ENCODE measurements at places on chromosomes 4 and X.

GRCh38 chrX:67094061-67094460, 449.8 kb upstream of the AR start:
- no peak for DNase-seq

DNA sequence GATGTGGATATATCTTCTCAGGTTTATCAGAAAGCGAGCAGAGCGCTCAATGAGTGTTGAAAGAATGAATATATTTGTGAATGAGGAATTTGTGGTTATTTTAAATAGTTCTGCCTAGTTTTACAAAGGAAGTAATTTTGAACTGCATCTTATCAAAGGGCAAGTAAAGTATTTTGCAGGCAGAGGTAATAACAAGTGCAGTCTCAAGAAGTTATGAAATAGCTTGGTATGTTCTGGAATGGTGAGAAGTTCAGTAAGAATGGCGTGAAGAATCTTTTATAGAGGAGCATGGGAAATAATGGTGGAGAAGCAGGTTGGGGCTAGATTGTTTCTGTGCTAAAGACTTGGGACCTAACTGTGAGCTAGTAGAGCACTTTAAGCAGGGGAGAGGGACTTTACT, 10.9 kb downstream of the TMA16 start:
- no peak for DNase-seq

DNA sequence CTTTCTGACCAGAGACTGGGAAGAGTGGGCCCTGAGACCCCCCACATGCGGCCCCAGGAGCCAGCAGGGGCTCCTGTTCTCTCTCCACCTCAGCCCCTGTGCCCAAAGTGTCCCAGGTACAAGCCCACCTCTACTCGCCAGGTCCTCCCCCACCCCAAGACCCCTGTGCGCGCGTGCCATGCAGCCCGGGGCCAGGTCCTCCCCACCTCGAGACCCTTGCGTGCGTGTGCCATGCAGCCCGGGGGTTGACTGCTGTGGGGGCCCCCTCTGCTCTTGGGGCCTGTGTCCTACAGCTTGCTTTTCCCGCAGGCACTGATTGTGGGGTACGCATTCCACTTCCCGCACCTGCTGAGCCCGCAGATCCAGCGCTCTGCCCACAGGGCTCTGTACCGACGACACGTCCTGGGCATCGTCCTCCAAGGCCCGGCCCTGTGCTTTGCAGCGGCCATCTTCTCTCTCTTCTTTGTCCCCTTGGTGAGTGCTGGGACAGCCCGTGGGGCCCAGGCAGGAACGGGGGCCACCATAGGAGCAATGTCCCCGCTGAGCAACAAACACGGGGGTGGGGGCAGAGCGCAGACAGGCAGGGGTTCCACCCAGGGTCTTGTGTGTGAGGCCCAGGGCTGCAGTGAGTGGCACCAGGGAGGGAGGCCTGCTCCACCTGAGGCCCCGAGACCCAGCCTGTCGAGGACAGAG, 20.3 kb downstream of the DGKQ start:
- no peak for DNase-seq

GRCh38 chr4:126784966-126785580, 847.7 kb upstream of the INTU start:
- no peak for DNase-seq

- DNase-seq = no peak
These were observed 509.6 kb downstream of the MID1IP1 start for GRCh38 chrX:39310891-39311290.

GRCh38 chr4:112348488-112349158, 51.5 kb downstream of the ALPK1 start:
- peak; percentile 43 for DNase-seq

DNA sequence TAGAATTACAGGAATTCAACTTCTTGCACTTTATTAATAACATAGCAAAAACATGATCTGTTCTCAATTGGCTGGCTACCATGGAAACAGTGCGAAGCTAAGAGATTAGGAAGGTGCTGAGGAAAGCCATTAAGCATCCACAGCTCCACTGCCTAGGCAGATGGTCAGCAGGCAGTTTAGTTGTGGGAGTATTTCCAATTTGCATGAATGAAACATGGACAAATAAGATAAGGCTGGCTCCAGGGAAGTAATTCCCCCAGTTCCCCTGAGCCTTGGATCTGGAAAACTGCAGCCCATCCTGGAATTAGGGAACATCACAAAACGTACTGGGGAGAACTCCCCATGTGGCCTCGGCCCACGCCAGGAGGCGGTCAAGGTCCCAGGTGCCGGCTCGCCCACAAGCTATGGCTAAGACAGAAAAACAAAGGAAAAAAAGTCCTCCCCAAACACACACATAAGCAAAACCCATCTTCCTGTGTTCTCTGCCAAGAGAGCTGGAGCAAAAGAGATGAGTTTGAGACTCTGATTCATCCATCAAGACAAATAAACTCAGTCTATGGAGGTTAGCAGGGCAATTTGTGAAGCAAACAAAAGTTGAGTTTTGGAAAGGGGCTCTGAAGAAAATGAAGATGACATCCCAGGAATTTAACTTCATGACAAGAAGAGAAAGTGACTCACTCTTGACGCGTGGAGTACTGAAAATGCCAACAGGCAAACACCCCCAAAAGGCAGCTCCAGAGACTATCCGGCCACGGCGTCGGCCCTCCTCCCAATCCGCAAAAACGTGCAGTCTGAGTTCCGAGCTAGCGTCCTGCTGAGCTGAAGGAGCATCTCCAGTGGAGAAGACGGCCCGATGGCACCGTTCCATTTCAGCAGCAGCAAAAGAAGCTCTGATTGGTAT, 45.1 kb downstream of the IGFBP7 start:
- no peak for DNase-seq
